Stimulated activated CD8-positive, alpha-beta memory T cell treated with anti-CD3 and anti-CD28 coated beads, Interleukin-4, amount 100 ng/mL, for 4 hours (primary cell): ENCODE measurements at places on chromosomes 4 and X.

DNA sequence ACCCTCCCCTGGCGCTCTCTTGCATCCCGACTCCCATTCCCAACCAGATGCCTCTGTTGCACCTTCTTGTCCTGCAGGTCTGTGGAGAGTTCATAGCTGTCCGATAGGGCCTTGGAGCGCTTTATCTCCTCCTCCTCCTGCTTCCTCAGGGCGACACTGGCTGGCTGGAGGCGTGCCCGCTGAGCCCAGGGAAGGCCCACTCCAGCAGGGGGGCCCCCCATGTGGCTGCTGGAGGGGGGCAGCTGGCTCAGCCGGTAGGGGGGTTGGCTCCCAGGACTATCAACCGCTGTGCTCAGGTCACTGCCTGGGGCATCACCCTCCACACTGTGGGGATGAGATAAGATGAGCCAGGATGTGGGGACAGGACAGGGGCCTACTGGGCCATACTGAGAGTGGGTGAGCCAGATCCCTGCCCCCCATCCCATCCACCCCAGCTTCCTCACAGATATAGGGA is 25.6 kb downstream of the IQSEC2 start:
- DNase-seq, result no peak

GRCh38 chr4:68606240-68606639 is 30.1 kb upstream of the UGT2B17 start:
- no peak for DNase-seq

DNA sequence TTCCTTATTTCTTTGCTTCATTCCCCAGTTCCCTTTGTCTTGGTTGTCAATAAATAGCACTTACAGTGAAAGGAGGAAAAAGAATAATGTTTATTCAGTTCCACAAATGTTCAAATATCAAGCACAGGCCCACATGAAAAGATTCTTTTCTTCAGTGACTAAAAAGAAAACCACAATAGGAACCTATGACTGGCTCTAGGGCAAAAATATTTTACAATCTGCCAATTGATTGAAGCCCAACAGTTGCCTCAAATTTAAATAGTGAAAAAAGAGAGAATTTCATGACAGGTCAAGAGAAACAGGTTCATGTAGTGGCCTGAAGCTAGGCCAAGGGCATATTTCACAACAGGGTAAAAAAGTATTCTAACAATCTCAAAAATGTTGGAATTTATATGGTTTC is 553.8 kb downstream of the CENPC start:
- no peak for DNase-seq

DNA sequence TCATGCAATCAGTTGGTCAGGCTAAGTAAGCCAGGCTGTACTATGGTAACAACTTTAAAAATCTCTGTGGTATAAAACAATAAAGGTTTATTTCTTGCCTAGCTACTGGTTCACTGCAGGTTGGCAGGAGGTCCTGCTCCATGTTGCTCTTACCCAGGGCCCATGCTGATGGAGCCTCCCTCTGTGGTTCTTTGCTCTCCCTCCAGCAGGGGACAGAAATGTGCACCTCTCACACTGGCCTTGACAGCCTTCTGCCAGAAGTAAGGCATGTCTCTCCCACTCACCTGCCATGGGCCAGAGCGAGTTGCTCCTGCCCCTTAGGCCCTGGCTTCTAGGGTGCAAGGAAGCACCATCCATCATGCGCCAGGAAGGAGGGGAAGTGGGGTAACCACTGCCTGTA is 31.1 kb downstream of the CLDN22 start:
- no peak for DNase-seq

GRCh38 chr4:16032396-16032770 is 51.4 kb downstream of the PROM1 start:
- DNase-seq, result no peak
